ENCODE measurements at places on chromosomes 7 and 10. TPM values are rescaled to one million over a fixed set of nuclear protein-coding genes. Genes with fewer than 3 reads are reported as not detected.

GCK gene
- not detected for total RNA-seq

NANOS1 gene
- 4.5 TPM for total RNA-seq

RPEL1 gene
- 0.35 TPM for total RNA-seq

NPY4R gene
- total RNA-seq = not detected

KLLN gene
- total RNA-seq = 0.62 TPM

SMO gene
- total RNA-seq = 7.4 TPM

OR9A2 gene
- not detected for total RNA-seq

FOXP2 gene
- 17.8 TPM for total RNA-seq

NODAL gene
- total RNA-seq = not detected

DNAJC12 gene
- total RNA-seq = 8.2 TPM

DGKB gene
- total RNA-seq = 33.1 TPM

CC2D2B gene
- 2.1 TPM for total RNA-seq

FGFR2 gene
- 27.4 TPM for total RNA-seq

Measured in uterus (tissue), 4 donors.